ENCODE measurements at places on chromosomes 5 and 9.
A peak's percentile ranks its signal among the peaks of the same experiment; 100 is the strongest.

GRCh38 chr5:9544502-9545135, 1.3 kb downstream of the SEMA5A start:
- H3K4me1 ChIP-seq = peaks cover 59% of the 10 kb centered on the region
- peaks cover 2% of the 10 kb centered on the region for H3K27me3 ChIP-seq
- peak overlapping the region; percentile 93 for H3K4me3 ChIP-seq
- H3K27ac ChIP-seq = peak overlapping the region; percentile 89

DNA sequence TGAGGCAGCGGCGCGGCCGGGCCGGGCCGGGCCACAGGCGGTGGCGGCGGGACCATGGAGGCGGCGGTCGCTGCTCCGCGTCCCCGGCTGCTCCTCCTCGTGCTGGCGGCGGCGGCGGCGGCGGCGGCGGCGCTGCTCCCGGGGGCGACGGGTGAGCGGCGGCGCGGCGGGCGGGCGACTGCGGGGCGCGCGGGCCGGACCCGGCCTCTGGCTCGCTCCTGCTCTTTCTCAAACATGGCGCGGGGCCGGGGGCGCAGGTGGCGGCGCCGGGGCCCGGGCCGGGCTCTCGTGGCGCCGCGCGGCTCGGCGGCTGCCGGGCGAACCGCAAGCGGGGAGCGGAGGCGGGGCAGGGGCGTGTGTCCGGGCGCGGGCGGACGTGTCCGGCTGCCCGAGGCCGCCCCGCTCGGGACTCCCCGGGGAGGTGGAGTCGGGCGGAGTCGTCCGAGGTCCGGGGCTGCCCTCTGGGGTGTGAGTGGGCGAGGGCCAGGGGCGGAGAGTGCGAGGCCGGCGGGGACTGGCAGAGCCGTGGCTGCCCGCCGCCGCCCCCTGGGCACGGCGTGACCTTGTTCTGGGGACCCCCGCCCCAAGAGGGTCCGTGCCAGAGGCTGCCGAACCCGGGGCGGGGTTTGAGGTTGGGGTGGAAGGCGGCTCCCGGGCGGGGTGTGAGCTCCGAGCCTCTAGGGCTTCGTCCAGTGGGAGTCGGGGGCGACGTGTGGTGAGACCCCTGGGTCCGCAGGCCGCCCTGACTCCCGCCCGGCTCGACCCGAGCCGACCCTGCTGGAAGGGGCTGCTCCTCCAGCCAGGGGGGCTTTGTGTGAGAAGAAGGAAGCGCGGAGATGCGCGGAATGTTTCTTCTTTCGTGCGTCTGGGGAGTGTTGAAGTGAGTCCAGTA, 485 bp downstream of the TGFBR1 start:
- no peaks in the 10 kb centered on the region for H3K27me3 ChIP-seq
- peak overlapping the region; percentile 92 for H3K4me3 ChIP-seq
- H3K4me1 ChIP-seq = peaks cover 57% of the 10 kb centered on the region
- H3K36me3 ChIP-seq = no peaks in the 10 kb centered on the region
- peak overlapping the region; percentile 84 for H3K27ac ChIP-seq

- no peak for DNase-seq
- H3K27me3 ChIP-seq = peaks cover 6% of the 10 kb centered on the region
- H3K36me3 ChIP-seq = peaks cover 12% of the 10 kb centered on the region
These were observed 28.4 kb downstream of the EHMT1 start for GRCh38 chr9:137647096-137647714.

DNA sequence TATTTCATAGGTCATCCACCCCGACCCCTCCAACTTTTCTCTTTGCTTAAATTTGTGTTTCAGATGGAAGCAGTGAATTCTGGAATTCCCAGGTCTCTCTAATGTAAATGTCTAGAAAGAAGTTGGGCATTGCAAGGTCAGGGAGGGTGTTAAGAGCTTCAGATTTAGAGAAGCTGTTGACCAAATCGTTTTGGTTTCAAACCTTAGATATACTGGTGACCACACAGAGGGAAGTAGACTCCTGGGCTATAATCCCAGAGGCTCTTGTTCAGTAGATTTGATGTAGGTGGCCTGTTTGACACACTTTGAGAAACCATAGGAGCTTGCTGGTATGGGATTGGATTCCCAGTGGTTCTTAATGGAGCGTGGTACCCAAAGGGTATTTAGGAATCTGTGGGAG, 137.3 kb upstream of the KLF9 start:
- H3K36me3 ChIP-seq = no peaks in the 10 kb centered on the region
- H3K4me1 ChIP-seq = peaks cover 34% of the 10 kb centered on the region
- H3K4me3 ChIP-seq = no peak overlapping the region
- DNase-seq = no peak

DNA sequence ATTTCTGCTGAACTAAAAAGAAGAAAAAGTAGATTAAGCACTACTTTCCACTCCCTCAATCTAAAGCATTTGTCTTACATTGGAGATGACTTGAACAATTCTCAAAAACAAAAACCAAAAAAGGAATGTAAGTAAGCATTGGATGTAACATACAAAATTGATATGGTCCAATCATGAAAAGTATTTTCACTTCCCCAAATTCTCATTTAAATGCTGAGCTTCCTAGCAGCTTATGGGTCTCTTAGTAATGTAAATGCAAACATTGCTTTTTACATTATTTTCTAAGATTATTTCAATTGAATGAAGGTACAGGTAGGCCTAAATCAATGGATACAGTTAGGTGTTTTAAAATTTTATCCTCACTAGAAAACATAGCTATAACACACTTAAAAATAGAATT, 20.0 kb downstream of the ANKH start:
- H3K27ac ChIP-seq = no peak overlapping the region
- H3K4me3 ChIP-seq = no peak overlapping the region
- H3K4me1 ChIP-seq = peaks cover 17% of the 10 kb centered on the region
- DNase-seq = no peak

- no peak overlapping the region for H3K4me3 ChIP-seq
- no peaks in the 10 kb centered on the region for H3K27me3 ChIP-seq
- H3K36me3 ChIP-seq = peaks cover 9% of the 10 kb centered on the region
- peak; percentile 9 for DNase-seq
These were observed 32.3 kb downstream of the CNTRL start for GRCh38 chr9:121107029-121107428.

GRCh38 chr5:39447059-39447458, 22.3 kb upstream of the DAB2 start:
- peaks cover 44% of the 10 kb centered on the region for H3K4me1 ChIP-seq
- no peak for DNase-seq
- H3K4me3 ChIP-seq = no peak overlapping the region

- no peaks in the 10 kb centered on the region for H3K4me1 ChIP-seq
- no peaks in the 10 kb centered on the region for H3K36me3 ChIP-seq
- H3K27ac ChIP-seq = no peak overlapping the region
- H3K4me3 ChIP-seq = no peak overlapping the region
- H3K27me3 ChIP-seq = no peaks in the 10 kb centered on the region
These were observed 262.9 kb upstream of the TRPM3 start for GRCh38 chr9:71384343-71384742.

- no peaks in the 10 kb centered on the region for H3K36me3 ChIP-seq
- H3K4me3 ChIP-seq = no peak overlapping the region
- H3K27ac ChIP-seq = no peak overlapping the region
These were observed 29.8 kb downstream of the PCDHAC2 start for GRCh38 chr5:140996060-140996459.

DNA sequence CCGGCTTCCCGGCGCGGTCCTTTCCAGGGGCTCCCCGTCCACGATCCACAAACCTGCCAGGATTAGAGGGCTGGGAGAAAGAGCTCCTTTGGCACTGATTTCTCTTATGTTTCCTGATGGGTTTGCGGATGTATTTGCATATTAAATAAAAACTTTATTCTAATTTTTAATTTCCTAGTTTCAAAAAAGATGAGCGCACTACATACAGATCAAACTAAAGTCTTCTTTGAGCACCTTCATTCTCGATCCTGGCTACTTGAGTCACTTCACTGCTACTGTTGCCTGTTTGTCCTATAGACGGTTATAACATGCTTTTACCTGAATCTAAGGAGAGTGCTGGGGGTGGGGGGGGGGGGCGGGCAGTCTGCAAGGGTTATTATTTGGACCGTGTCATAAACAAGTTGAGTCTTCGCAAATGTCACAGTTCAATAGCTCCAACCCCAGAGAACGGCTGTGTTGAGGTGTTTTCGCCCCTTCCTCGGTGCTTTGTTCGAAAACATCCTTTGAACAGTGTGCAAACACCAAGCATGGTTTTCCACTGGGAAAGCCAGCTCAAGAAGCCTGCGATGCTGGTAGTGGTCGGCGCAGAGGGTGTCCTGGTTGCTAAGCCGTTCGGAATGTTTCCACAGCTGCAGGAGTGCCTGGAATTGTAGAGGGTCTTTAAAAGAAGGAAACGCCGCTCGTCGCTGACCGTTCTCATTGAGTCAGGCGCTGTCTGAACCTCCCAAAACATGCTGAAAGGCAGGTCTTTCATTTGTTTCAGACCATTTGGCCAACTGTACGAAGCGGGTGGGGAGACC, 1.1 kb upstream of the STK10 start:
- DNase-seq = no peak
- peaks cover 31% of the 10 kb centered on the region for H3K4me1 ChIP-seq

DNA sequence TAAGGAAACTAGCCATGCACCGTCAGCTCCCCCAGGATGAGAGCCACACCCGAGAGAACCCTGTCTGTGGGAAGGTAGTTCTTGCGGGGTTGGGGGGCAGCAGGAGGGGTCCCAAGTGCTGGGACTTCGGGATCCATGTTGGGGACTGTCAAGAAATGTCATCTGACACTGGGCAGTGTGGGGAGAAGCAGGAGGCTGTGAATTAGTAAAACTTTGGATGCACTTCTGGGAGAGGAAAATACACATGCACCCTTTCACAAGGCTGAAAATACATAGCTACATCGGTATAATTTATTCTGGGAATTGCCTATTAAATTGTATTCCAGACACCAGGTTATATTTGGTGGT, 109.6 kb upstream of the RPS23 start:
- peaks cover 47% of the 10 kb centered on the region for H3K4me1 ChIP-seq
- peaks cover 8% of the 10 kb centered on the region for H3K36me3 ChIP-seq

DNA sequence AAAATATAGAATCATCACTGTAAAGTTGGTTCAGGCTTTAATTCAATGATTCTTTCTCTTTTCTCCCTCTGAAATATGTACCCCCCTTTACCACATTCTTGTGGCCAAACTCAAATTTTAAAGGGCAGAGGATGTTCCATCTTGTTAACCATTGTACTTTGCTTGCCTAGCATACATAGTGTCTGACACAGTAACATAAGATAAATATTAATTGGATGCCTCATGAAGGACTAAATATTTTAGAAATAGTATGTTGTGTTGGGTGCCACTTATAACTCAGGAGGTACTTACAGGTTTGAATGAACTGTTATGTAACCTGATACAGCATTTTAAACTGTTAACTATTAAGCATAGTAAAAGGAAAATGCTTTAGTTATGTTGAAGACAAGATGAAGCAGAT, 71.5 kb downstream of the NIPBL start:
- no peaks in the 10 kb centered on the region for H3K36me3 ChIP-seq
- H3K4me1 ChIP-seq = peaks cover 92% of the 10 kb centered on the region
- H3K27ac ChIP-seq = peak overlapping the region; percentile 54
- peak; percentile 70 for DNase-seq

- no peak overlapping the region for H3K4me3 ChIP-seq
- DNase-seq = no peak
- H3K36me3 ChIP-seq = no peaks in the 10 kb centered on the region
- peaks cover 1% of the 10 kb centered on the region for H3K4me1 ChIP-seq
These were observed 68.0 kb upstream of the C6 start for GRCh38 chr5:41281215-41281810.

DNA sequence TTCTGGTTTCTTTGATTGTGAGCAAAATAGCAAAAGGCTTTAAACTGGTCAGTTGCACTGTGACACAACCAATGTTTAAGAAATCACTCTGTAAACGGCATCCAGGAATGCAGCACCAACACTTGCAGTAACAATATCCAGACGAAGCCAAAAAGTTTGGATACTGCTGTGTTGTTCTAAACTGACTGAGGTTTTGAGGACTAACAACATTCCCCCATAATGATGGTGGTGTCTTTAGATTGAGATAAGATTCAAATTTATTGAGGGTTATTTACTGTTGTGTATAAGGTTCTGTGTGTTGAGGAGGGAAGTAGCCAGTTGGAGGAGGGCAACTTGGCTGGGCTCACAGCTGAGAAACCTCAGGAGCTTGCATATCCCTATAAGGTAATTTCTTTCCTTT, 353.6 kb downstream of the BNC2 start:
- peaks cover 78% of the 10 kb centered on the region for H3K4me1 ChIP-seq
- peaks cover 14% of the 10 kb centered on the region for H3K36me3 ChIP-seq
- H3K27ac ChIP-seq = peak overlapping the region; percentile 16
- H3K4me3 ChIP-seq = 0 out of 2 replicates have a peak overlapping the region, but pooled peaks have one; percentile 9
- H3K27me3 ChIP-seq = no peaks in the 10 kb centered on the region
- DNase-seq = peak; percentile 41

- H3K4me1 ChIP-seq = peaks cover 86% of the 10 kb centered on the region
- peaks cover 13% of the 10 kb centered on the region for H3K36me3 ChIP-seq
- peak overlapping the region; percentile 82 for H3K27ac ChIP-seq
- H3K4me3 ChIP-seq = peak overlapping the region; percentile 71
- H3K27me3 ChIP-seq = no peaks in the 10 kb centered on the region
These were observed 40.1 kb downstream of the SMARCA2 start for GRCh38 chr9:2055203-2055658.

- H3K36me3 ChIP-seq = no peaks in the 10 kb centered on the region
- H3K27ac ChIP-seq = no peak overlapping the region
- peaks cover 3% of the 10 kb centered on the region for H3K27me3 ChIP-seq
These were observed 47.8 kb upstream of the JADE2 start for GRCh38 chr5:134477462-134478245.

DNA sequence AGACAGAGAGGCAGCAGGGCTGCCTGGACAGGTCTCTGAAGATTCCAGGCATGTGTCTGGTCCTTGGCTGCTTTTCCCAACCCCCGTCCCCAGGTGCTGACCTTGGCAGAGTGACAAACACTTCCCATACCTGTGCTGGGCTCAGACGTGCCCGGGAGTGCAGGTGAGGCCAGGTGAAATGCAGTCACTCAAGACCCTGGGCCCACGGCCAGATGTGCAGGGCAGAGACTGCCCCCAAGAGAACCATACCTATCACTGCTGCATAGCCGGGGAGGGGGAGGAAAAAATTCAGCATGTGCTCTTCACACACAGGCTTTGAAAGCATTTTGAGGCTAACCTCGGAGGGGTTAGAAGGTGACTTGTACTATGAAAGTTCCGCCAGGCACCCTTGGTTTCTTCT, 22.6 kb downstream of the CCNJL start:
- no peaks in the 10 kb centered on the region for H3K36me3 ChIP-seq
- peaks cover 6% of the 10 kb centered on the region for H3K4me1 ChIP-seq
- no peak overlapping the region for H3K27ac ChIP-seq
- H3K4me3 ChIP-seq = no peak overlapping the region
- H3K27me3 ChIP-seq = peaks cover 29% of the 10 kb centered on the region

GRCh38 chr5:95392593-95393182, 1.5 kb downstream of the FAM81B start:
- peaks cover 4% of the 10 kb centered on the region for H3K27me3 ChIP-seq
- H3K36me3 ChIP-seq = no peaks in the 10 kb centered on the region
- no peaks in the 10 kb centered on the region for H3K4me1 ChIP-seq
- DNase-seq = peak; percentile 8
- H3K4me3 ChIP-seq = no peak overlapping the region

DNA sequence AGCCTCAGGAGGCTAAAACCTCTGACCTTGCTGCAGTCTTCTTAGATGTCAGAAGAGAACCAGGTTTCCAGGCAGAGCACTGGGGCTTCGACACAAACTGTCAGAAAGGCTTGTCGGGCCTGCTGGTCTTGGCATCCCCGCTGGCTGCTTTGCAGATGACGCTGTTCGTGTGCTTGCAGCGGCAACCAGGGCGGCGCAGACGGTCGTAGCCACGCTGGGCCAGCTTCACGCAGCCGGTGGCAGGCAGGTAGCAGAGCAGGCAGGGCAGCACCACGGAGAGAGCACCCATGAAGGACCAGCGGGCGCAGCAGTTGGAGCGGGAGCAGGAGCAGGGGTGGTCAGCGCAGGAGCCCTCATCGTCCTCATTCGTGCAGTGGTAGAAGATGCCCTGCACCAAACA, 10.7 kb downstream of the SPRY4 start:
- 0 out of 2 replicates have a peak overlapping the region, but pooled peaks have one; percentile 26 for H3K27ac ChIP-seq
- H3K4me1 ChIP-seq = peaks cover 87% of the 10 kb centered on the region
- no peak overlapping the region for H3K4me3 ChIP-seq
- peaks cover 60% of the 10 kb centered on the region for H3K36me3 ChIP-seq
- H3K27me3 ChIP-seq = peaks cover 4% of the 10 kb centered on the region
